ENCODE measurements at places on chromosomes 12 and 14. TPM values are rescaled to one million over a fixed set of nuclear protein-coding genes. Genes with fewer than 3 reads are reported as not detected.

Gene IAPP
- total RNA-seq = not detected

GRCh38 chr12:115943310-115943629 is 334.2 kb downstream of the MED13L start:
- H3K4me1 ChIP-seq = no peaks in the 10 kb centered on the region
- no peak for DNase-seq
- no peak overlapping the region for H3K27ac ChIP-seq
- H3K4me3 ChIP-seq = no peak overlapping the region
- peaks cover 9% of the 10 kb centered on the region for H3K27me3 ChIP-seq

DNA sequence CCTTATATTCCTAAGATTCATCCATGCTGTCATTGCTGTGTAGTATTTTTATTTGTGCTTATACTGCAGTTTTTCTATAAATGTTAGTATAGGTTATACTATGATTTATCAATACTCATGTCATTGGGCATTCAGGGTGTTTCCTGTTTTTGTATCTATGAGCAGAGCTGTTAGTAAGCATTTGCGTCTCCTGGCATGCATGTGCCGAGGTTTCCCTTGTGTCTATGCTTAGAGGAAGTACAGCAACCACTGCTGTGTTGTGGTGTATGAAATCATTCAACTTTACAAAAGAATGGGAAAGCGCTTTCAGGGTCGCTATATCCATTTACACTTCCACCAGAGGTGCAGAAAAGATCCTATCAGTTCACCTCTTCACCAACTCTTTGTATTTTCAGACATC is 122.7 kb downstream of the RGS6 start:
- DNase-seq = no peak
- H3K27me3 ChIP-seq = peaks cover 30% of the 10 kb centered on the region
- no peaks in the 10 kb centered on the region for H3K36me3 ChIP-seq
- peaks cover 11% of the 10 kb centered on the region for H3K4me1 ChIP-seq
- H3K27ac ChIP-seq = no peak overlapping the region

DNA sequence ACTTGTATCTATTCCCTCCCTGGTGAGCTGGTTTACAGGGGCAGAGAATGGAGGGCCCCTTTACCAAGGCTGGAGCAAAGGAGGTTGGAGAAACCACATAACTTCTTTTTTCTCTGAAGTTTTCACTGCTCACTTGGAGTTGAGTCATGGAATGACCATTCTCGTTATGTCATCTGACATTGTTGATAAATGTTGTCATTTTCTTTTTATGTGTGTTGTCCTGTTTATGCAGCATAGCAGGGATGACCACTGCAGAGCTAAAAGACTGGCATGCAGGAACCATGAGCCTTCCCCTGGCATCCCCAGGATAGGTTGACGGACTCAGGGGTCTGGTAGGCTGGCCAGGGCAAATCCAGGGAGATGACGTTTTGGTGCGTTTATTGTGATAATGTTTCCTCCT is 256.8 kb upstream of the DDHD1 start:
- H3K4me1 ChIP-seq = no peaks in the 10 kb centered on the region
- H3K36me3 ChIP-seq = no peaks in the 10 kb centered on the region
- H3K27me3 ChIP-seq = no peaks in the 10 kb centered on the region
- no peak overlapping the region for H3K27ac ChIP-seq
- H3K4me3 ChIP-seq = no peak overlapping the region

Gene OR4Q2
- not detected for total RNA-seq

Gene DPPA3
- total RNA-seq = not detected

DNA sequence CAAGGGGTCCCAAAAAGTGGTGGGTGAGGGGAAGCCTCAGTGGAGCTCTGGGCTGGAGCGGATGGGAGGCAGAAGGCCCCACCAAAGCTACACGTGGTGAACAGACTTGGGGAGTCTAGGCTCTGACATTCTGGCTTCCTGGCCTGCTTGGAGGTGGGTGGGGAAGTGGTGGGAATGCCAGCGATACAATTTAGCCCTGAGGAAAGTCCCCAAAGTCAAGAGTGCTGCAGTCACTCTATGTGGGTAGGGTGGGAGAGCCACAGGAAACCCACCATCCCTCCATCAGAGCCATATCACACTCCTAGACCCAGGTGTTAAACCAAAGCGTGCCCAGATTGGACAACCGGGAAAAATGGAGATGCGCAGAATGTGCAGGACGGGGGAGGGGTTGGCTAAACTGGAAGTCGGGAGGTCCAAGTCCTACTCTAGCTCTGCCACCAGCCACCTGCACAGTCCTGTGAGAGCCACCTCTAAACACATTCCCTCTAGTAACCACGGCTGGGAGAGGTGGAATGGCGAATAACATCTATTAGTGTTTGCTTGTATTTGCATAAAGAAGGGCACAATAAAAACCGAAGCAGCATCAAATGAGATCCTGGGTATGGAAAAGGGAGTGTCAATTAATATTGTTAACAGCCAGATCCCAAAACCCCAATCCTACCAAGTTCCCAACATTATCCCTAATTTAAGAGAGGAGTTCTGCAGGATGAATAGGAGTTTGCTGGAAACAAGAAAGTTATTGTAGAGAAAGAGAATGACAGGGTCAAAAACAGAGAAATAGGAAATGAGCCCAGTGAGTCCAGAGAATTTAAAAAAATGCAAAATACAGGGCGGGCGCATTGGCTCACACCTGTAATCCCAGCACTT is 14.0 kb upstream of the CD9 start:
- no peaks in the 10 kb centered on the region for H3K4me1 ChIP-seq
- no peak for DNase-seq
- no peaks in the 10 kb centered on the region for H3K36me3 ChIP-seq
- H3K27me3 ChIP-seq = peaks cover 23% of the 10 kb centered on the region
- H3K4me3 ChIP-seq = no peak overlapping the region

Gene TEX52
- total RNA-seq = 0.20 TPM

GRCh38 chr14:56342494-56342942 is 224.3 kb downstream of the PELI2 start:
- DNase-seq = no peak
- peaks cover 6% of the 10 kb centered on the region for H3K4me1 ChIP-seq
- no peaks in the 10 kb centered on the region for H3K36me3 ChIP-seq
- no peak overlapping the region for H3K27ac ChIP-seq

All from activated CD4-positive, alpha-beta memory T cell treated with anti-CD3 and anti-CD28 coated beads, Interleukin-2, amount 10 ng/mL, durations not matched to agents 7 days and 5 days (primary cell).